ENCODE measurements at places on chromosomes 2 and 18.

DNA sequence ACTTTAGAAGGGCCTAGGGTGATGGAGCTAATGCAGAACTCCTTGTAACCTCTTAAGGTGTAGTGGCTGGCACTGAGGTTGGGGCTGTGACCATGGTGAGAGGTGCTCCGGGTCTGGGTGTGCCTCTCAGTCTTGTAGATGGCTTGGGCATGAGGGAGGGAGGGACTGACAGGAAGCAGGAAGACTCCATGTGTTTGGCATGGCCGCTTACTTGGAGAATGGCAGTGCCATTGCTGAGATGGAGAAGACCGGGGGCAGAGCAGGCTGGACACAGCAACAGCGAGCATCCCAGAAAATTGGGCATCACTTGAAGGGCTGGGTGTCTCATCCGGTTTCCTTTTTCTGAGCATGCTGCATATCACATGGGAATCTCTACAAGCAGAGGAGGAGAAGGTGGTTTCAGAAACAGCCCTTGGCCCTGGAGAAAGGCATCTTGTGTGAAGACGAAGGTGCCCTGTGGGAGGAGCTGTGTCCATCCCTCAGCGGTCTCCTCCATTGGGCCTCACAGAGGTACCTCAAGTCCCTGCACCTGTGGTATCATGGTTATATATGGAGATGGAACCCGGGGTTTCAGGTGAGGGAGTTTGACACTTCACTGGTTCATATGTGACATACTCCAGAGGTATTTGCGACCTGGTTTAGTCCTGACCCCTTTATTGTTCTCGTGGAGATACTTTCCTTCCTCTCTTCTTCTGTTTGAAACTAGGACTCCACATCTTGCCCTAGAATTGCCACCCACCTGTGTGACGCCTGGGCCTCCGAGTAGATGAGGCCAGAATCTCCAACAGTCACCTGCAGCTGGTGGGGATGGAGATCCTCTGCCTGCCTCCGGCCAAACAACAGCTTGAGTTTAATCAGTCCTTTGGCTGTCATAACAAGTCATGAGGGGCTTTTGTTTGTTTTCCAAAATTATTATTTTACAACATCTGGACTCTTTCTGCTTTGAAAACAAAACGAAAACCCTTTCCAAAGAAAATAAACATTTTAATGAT lies 45.6 kb downstream of the INPP4A start:
- DNase-seq = no peak

GRCh38 chr2:60838481-60838880 lies 42.9 kb upstream of the REL start:
- no peak for DNase-seq

DNA sequence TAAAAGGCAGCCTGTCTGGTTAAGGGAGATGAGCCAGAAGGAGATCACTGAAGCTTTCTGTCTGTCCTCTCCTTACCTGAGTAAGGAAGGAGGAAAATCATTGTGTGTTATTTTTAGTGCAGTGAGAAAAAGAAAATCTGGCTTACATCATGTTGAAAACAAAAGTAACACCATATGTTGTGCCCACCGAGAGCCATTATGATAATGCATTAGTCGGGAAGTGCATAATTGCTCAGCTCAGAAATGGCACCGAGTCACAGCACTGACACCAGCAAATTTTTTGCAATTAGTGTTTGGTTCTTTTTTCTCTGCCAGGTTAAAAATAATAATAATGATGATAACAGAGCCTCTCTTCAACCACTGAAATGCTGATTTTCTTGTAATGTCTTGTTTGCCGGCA lies 46.6 kb downstream of the HNMT start:
- DNase-seq = no peak

- DNase-seq = no peak
Observed at GRCh38 chr2:28287256-28287915, 105.3 kb upstream of the FOSL2 start.

DNA sequence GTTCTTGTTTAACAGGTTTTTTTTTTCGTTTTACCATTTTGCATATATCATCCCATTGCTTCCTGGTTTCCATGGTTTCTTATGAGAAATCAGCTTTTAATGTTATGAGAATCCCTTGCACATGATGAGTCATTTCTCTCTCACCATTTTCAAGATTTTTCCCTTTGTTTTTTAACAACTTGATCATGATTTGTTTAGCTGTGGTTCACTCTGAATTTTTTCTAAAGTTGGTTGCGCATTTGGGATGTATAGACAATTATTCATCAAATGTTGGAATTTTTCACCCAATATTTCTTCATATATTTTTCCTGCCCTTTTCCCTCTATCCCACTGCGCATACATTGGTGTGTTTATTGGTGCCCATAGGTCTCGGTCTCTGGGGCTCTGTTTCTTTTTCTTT lies 42.4 kb upstream of the BIN1 start:
- DNase-seq = no peak

- no peak for DNase-seq
Observed at GRCh38 chr2:16477648-16478047, 188.0 kb downstream of the CYRIA start.

GRCh38 chr2:23418461-23418911 lies 33.5 kb downstream of the KLHL29 start:
- DNase-seq = no peak

DNA sequence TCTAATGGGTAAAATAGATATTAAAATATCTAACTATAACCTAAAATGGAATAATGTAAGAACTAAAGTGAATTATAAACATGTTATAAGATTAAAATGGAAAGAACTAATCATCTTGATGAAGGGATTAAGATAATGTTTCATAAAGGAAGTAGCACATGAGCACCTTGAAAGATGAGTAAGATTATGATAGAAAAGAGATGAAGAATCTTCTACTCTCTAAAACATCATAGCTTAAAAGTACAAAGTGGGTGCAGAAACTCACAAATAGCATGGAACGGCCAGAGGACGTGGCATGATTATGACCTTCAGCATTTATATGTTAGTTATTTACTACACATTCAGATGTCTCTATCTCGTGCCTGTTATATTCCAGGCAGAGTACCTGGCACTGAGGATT lies 76.2 kb upstream of the COL5A2 start:
- no peak for DNase-seq

DNA sequence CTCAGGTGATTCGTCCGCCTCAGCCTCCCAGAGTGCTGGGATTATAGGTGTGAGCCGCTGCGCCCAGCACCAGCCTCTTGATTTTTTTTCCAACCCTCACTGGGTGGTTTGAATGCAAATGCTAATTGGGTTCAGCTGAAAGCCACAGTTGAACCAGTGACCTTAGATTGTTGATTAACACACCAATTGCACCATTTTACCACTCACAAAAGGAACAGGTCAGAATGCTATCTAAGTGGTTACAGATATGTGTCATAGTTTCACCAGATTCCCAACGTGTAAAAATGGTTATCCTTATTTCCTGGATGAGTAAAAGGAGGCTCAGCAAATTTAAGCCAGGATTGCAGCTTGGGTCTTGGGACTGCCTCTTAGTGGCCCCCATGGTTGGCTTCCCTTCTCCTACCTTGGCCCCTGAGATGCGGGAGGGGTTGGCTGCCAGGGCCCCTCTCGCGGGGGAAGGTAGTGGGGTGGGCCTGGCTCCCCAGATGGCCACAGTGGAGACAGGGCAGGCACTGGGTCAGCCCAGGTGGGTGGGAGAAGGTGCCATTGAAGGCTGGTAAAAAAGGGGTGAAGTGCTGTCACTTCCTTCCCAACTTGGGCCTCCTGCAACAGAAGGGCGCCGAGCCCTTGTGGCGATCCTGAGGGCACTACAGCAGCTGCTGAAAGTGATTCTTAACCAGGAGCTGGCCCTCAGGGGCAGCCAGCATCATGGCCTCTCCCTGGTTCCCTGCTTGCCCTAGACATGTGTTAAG lies 164.9 kb upstream of the HAAO start:
- no peak for DNase-seq
